ENCODE measurements at places on chromosomes 12 and 14. TPM values are rescaled to one million over a fixed set of nuclear protein-coding genes. Genes with fewer than 3 reads are reported as not detected.
A peak's percentile ranks its signal among the peaks of the same experiment; 100 is the strongest.

DNA sequence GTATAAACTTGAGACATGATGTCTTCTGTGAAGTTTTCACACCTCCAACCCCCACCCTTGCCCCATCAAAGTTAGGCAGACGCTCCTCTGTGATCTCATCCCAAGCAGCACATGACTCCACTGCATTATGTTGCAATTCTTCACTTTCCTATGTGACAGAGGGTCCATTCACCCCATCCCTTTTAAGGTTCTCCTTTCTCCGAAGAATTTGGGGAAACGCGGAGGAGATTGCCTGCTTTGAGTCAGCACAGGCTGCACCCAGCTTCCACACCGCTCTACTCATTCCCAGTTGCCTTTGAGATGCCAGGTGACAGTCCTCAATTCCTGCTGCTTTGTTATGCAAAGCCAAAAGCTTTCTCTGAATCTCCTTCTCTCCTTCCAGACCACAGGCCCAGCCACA is 61.8 kb downstream of the PHLDA1 start:
- DNase-seq, result no peak

DNA sequence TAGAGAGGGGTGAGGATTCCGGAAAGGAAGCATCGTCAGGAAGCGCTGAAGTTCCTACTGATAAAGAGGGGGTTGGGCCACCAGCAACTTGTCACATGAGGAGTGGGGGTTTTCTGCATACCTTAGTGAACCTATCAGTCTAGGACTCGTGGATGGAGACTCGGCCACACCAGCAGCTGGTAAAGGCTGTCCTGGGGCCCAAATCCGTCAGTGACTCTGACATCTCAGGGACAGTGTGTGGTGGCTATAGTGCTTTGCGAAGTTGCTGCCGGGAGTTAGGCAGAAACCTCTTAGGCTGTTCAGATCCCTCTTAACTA is 16.4 kb downstream of the RNASE2 start:
- no peak for DNase-seq

- DNase-seq, result peak; percentile 50
Measured at GRCh38 chr12:120944645-120945217, 33.6 kb upstream of the HNF1A start.

The KLRD1 gene
- 1.3 TPM for total RNA-seq

The TAS2R20 gene
- 0.42 TPM for total RNA-seq

GRCh38 chr12:30877105-30877875 is 49.3 kb upstream of the TSPAN11 start:
- no peak for DNase-seq

The GARIN6 gene
- not detected for total RNA-seq

DNA sequence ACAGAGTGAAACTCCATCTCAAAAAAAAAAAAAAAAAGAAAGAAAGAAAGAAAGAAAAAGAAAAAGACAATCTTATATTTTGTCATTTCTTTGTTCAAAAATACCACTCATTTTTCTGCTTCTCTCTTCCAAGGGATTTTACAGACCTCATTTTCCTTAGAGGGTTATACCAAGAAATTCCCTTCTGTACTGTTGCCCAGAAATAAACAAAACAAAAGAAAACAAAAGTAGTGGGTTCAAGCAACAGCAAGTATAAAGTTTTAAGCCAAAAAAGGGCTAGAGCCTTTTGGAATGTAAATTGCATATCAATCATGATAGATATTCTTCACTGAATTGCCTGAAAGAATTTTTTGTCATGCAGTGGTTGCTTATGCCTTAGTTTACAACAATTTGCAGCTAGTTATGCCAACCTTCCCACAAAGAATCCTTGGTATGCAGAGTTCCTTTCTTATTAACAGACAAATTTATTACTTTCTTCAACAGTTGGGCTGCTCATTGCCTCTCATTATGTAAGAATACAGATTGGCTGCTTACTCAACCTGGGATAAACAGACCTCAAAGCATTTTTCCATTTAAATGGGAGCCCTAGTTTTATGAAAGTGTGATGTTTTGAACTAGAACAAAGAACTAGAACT is 129.1 kb upstream of the PPFIA2 start:
- DNase-seq, result no peak

GRCh38 chr14:54600717-54601109 is 33.8 kb downstream of the SAMD4A start:
- DNase-seq, result no peak

Measured in heart right ventricle (tissue), 16 donors.